Right lobe of liver (tissue), 6 donors: ENCODE measurements at places on chromosomes 4 and X.

- no peak for DNase-seq
Observed at GRCh38 chr4:74764119-74764518, 30.2 kb downstream of the BTC start.

- no peak for DNase-seq
Observed at GRCh38 chr4:150072906-150073714, 5.1 kb upstream of the DCLK2 start.

DNA sequence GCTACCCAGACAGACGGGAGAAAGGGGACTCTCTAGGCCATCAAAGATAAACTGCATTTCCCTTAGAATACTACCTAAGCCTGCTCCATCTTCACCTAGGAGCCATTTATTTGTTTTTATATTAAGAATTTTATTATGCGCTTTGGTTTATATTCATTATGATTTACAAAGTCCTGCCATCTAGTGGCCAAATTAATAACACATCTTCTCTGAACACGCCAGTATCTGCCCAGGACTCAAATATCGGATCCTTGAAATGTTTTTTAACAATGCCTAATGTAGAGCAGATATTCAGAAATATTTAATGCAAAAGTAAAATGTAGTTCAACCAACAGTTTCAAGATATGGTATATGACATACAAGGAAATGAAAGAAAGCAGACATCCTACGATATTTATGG is 20.8 kb upstream of the PRPS2 start:
- DNase-seq = no peak

DNA sequence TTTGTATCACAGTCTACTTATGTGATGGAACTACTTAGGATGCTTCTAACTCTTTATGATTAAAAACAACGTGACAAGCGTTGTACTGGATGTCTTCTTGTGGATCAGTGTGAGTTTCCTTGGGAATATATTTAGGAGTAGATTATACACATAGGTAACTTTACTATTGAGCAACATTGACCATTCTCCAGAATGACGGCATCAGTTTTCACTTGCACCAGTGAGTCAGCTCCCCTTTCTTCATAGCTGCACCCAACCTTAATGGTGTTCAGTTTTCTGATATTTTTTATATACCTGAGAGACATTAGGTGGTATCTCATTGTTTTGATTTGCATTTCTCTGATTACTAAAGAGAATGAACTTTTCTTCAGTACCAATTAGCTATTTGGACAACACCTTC is 343.9 kb downstream of the ADGRL3 start:
- DNase-seq = no peak

DNA sequence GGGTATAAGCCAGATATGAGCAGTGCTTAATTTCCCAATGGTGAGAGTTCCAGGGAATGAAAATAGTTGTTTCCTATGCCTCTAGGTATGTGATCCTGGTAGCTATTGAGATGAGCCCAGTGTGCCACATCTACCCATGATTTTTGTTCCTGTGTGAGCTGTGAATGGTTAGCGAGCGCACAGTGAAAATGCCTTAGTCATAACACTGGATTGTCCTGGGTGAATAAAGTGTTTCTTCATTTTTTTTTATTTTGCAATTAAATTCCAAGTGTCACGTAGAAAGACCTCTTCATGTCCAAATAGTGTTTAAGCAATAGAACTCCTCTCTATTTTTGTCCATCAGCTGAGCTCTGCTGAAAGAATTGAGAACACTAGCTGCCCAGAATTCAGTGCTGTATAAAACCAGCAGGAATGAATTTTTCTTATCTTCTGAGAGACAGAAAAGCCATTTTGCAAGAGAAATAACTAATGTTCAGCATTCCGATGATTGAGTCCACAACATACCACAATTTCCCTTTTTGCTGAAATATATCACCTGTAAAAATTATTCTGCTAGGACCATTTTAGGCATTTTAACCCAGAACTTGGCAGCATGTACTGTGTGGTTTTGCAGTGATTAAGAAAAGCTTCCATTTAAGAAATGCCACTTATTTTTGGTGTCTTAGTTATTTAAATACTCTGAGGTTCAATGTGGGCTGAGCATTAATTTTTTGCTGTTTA is 5.6 kb downstream of the MAOA start:
- DNase-seq = no peak

- no peak for DNase-seq
Observed at GRCh38 chr4:120683897-120684540, 238.5 kb downstream of the PRDM5 start.

DNA sequence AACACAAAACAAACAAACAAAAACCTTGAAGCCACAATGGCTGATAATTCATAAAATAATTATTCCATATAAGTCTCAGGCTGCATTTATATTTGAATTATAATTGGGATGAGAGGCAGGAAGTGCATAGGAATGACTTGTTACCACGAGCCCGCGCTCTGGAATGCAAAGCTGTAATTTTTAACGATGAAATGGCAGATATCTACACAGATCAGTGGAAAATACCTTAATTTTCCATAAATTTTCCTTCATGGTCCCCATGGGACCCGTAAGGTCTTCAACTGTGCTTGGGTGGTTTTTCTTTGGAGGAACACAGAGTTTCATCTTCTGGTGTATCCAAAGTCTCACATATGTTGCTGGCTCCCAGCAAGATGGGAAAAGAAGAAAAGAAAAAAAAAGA is 226.8 kb downstream of the SHOX start:
- no peak for DNase-seq

GRCh38 chr4:150080337-150080736 is 2.1 kb downstream of the DCLK2 start:
- no peak for DNase-seq

- DNase-seq = no peak
Observed at GRCh38 chrX:137313627-137314026, 252.3 kb upstream of the ZIC3 start.

GRCh38 chr4:55931833-55932232 is 16.9 kb upstream of the CEP135 start:
- DNase-seq = no peak

GRCh38 chrX:68254738-68255645 is 178.3 kb downstream of the OPHN1 start:
- no peak for DNase-seq

GRCh38 chr4:146343199-146343598 is 128.9 kb downstream of the REELD1 start:
- DNase-seq = no peak

DNA sequence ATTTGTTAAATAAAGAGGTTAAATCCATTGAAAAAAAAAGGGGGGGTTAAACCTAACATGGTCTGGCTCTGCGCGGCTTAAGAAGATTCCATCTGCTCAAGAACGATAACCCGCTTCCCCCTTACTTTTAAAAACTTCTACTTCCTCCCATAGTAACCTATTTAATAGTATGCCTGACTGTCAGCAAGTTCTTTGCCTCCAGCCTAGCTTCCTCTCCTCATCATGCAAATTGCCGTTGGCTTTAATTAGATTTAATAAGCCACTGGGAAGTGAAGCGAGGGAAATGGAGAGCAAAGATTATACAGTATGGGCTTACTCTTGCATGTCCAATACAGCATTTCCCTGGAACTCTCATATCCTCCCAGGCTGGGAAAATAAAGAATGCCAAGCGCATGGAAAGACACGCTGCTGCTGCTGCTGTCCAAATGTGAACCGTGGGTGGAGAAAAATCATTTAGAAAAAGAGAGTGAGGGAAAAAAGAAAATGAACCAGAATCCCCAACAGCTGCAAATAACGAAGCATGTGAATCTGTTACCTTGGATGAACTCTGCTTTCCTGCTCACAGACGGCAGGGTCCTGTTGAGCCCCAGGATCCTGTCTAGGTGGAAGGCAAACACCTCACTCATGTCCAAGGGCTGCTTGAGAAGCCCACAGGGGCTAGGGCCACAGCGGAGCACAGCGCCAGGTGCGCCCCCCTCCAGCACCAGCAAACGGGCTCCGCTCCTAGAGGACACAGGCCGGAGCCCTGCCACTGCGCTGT is 2.7 kb downstream of the GASK1B start:
- DNase-seq = no peak

GRCh38 chrX:23465105-23465791 is 130.6 kb downstream of the PTCHD1 start:
- no peak for DNase-seq
